ENCODE measurements at places on chromosomes 5 and 9.

- no peak for DNase-seq
Observed at GRCh38 chr9:89023740-89024139, 32.5 kb downstream of the S1PR3 start.

DNA sequence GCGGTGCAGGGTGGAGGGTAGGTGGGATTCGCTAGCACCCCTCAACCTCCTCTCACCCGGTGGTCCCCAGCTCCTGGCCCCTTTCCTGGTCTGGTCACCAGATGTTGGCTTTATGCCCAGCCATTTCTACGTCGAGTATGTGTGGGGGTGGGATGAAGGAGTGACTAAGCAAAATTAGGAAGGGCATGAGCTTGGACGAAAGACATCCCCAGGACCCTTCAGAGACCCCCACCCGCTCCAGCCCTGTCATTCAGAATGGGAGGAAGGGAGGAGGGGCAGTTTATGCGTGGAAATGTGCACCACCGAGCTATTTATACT, 742 bp downstream of the BHMT2 start:
- peak; percentile 54 for DNase-seq

DNA sequence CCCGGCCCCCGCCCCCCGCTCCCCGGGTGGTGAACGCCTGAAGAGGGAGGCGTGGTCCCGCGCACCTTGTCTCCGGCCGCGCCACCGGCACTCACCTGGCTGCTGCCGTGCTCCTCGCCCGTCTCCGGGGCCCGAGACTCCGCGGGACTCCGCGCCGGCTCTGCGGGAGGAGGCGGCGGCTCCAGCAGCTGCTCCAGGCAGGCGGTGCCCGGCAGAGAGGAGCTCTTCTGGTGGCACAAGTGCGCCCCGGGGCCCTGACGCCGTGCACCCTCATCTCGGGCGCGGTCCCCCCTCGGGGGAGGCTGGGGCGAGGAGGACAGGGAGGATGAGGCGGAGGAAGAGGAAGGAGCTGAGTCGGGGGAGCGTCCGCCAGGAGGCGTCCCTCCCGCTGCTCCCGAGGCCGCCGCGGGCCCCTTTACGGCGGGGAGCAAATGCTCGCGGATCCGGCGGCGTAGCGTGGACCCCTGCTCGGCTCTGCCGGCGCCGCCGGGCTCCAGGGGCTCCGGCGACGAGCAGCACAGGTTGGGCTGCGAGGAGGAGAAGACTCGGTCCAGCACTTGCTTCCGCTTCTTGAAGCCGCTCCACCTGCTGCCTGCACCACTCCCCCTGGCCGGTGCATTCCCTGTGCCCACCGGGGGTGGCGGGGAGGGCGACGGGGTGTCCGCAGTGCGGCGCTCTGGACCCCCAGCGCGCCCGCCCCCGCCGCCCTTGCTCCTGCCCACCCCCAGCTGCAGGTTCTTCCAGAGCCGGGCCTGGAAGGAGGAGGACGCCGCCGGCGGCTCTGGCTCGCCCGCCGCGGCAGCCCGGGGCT, 928 bp downstream of the MCTP1 start:
- DNase-seq, result peak; percentile 1

- DNase-seq, result peak; percentile 68
Observed at GRCh38 chr5:111781200-111781599, 24.2 kb upstream of the NREP start.

- peak; percentile 100 for DNase-seq
Observed at GRCh38 chr5:179265514-179266290, 79.6 kb downstream of the ADAMTS2 start.

DNA sequence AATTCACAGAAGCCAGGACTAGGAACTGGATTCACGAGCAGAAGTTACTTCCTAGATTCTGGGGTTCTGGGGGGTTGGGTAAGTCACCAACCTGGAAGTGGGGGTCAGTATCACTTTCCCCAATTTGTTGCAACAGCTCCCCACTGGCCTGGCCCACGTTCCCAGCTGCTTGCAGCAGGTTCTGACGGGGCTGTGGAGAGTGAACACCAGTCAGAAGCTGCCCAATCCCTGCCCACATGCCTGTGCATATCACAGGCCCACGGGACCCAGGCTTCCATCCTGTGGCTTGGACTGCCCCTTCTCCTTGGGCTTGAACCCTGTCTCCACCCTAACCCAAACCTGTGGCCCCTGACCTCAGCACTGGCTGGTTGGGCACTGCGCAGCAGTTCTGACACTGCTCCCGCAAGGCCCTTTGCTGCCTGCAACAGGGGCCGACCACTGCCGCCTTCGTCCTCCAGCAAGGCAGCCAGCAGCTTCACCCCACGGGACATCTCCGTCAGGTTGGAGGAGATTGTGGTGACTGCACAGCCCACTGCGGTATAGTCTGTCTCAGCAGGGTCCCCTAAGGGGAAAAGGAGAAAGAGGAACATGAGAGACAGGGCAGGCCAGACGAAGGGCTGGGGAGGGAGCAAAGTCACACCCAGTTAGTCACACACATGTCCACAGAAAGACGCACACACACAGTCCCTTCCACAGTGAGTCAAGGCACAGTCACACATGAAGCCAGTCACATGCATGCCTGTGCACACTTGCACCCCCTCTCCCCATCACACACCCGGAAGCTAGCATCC, 13.1 kb downstream of the TLN1 start:
- no peak for DNase-seq

DNA sequence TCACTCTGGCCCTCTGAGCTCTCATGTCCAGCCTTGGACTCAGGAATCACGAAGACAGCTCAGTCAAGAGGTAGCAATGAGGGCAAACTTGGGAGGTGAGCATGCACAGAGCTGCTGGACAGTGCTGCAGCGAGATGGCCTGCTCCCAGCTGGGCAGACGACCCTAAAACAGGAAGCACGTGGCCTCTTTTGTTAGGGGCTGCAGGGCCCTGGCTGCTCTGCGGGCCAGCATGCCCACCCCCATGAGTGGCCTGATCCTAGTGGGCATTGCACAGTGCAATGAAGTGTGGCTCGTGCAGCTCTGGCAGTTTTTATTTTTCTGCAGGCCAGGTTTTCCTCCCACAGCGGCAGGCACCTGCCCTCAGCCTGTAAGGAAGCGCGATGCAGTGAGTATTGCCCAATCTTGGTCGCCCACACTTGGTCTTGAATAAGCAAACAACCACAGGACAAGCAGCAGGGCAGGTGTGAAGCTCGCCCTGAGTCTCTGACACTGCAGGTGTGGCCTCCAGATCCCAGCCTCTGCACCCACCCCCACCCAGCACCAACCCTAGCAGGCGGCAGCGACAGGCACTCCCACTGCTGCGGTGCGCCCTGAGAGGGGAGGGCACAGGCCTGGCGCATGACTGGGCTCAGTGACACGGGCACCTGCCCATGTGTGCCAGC, 60.8 kb downstream of the SEMA4D start:
- DNase-seq, result no peak

DNA sequence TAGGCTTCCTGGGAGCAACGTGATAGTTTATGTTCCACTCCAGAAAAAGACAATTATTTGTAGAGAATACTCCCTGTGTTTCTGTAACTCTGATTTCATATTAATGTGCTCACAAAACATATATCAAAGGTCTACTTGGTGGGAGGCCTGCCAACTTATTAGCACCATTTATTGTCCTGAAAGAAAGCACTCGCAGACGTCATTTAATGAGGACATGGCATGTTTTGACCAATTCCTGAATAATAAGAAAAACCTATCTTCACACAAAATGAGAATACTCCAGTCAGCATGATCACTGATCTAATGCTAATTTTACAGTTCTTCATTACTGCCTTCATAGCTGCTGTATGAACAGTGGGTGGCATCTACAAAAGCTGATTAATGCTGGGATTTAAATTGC, 46.4 kb upstream of the RASEF start:
- no peak for DNase-seq

DNA sequence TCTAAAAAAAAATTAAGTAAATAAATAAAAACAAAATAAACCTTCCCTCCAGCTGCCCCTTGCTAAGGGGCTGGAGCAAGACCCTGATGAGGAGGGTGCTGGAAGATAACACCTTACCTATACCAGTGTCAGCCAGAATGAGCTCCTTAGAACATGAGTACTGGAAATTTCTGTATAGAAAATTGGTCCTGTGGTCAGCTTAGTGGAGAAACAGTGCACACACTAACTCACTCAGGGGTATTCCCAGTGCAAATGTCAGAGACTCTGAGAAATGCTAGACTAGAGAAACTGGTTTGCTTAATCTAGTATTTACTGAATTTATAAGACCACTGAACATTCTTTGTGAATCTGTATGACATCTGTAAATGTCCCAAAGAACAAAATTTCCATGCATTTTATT, 62.1 kb upstream of the CTXN3 start:
- DNase-seq, result no peak
